Adipose tissue (tissue), 3 donors: ENCODE measurements at places on chromosomes 7 and 10. TPM values are rescaled to one million over a fixed set of nuclear protein-coding genes. Genes with fewer than 3 reads are reported as not detected.

Gene KLF14
- polyA plus RNA-seq = 0.31 TPM

Gene HOXA4
- 19.8 TPM for polyA plus RNA-seq

Gene CLRN3
- polyA plus RNA-seq = 0.07 TPM

Gene SLC25A28
- 68.6 TPM for polyA plus RNA-seq

Gene SPDYE8
- polyA plus RNA-seq = not detected

Gene NOS3
- 36.9 TPM for polyA plus RNA-seq

Gene GRM8
- polyA plus RNA-seq = not detected

Gene PNLIPRP1
- 3,165 TPM for polyA plus RNA-seq

Gene GCK
- 0.56 TPM for polyA plus RNA-seq

Gene LRRD1
- not detected for polyA plus RNA-seq
